ENCODE measurements at places on chromosomes 3 and 15.

DNA sequence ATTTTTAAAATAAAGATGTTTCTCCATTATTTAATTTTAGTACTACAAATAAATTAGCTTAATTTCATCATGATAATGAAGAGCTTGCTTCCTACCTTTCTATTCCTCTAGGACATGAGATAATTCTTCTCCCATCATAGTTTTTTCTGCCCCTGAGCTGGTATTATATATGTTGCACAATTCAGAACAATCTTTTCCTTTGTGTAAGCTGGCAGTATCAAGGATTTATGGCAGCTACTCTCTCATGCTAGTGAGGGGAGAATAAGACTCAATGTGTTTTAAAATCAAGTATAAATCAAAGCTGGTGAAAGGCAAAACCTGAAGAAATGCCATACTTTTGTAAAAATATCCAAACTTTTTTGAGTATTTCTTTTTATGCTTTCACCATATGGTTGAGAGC lies 1405.3 kb downstream of the SI start:
- DNase-seq, result no peak

DNA sequence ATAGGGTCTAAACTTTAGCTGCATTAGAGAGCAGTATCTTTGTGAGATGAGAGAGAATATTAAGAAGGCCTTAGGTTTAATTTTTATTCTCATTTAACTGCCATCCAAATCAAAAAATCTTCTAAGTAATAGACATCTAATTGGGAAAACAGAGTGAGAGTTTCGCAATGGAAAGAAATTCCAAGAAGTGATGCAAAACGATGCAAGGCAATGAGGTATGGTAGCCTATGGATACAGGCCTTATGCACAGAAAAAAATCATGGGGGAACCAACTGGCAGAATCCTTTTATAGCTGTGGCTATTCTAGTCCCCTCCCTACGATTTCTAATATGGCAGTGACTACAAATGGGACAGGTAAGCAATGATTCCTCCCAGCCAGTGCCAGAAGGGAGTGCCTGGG lies 225.9 kb downstream of the GREM1 start:
- no peak for DNase-seq

- DNase-seq, result no peak
Measured at GRCh38 chr3:124510290-124510689, 220.0 kb upstream of the UMPS start.

- DNase-seq, result no peak
Measured at GRCh38 chr3:31250116-31250777, 282.5 kb upstream of the STT3B start.

GRCh38 chr15:39624806-39625205 lies 43.9 kb downstream of the THBS1 start:
- DNase-seq, result no peak

- no peak for DNase-seq
Measured at GRCh38 chr15:96362755-96363651, 32.5 kb downstream of the NR2F2 start.

GRCh38 chr3:71025010-71025409 lies 558.5 kb downstream of the FOXP1 start:
- DNase-seq, result no peak

DNA sequence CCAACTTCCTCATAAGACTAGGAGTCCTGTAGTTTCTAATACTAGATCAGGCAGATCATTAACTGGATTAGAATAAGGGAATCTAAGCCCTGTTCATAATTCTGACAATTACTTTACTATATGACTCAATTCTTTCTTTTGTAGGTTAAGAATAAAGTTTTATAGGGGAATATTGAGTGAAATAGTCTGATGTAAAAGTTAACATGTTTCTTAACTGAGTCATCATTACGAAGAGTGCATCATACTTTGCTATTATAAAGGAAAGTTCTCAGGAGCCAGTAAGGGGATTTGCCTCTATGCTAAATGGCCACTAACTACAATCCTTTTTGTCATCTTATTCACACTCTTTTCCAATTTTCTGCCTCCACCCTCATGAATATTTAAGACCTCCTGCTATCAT lies 63.1 kb downstream of the POLQ start:
- DNase-seq, result no peak

DNA sequence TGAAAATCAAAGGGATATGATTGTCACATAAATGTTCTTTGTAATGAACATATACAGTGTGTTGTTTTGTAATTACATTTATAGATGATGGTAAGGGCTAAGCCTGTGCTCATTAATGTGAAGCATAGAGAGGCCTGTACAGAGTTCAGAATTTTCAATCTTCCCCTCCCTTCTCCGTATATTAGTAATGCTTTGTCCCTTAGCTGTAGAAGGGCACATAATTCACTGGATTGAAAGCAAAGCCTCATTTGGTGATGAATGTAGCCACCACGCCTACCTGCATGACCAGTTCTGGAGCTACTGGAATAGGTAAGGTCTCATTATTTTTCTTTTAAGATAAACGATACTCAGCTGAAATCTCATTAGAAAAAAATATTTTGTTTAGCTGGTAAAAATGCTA lies 130.2 kb downstream of the CDIN1 start:
- no peak for DNase-seq

GRCh38 chr3:45683417-45684326 lies 5.5 kb upstream of the SACM1L start:
- DNase-seq, result no peak

- DNase-seq, result no peak
Measured at GRCh38 chr3:98525494-98525893, 2.8 kb upstream of the CLDND1 start.

DNA sequence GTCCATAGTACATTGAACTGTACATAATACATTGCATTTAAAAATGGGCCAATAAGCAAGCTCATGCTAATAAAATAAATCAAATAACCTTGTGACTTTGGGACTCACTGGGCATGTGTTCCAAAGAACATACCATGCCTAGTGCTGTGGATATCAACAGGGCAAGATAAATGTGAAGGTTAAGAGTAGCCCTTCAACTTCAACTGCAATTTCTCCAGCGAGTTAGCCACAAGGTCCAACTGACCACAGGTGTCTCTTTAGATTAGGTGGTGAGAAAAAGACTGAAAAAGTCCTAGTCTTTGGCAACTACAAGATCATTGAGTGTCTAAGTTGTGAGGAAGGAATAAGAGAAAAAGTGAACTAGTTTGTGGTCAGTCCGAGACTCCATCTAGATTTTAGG lies 78.3 kb upstream of the ATP11B start:
- DNase-seq, result no peak

DNA sequence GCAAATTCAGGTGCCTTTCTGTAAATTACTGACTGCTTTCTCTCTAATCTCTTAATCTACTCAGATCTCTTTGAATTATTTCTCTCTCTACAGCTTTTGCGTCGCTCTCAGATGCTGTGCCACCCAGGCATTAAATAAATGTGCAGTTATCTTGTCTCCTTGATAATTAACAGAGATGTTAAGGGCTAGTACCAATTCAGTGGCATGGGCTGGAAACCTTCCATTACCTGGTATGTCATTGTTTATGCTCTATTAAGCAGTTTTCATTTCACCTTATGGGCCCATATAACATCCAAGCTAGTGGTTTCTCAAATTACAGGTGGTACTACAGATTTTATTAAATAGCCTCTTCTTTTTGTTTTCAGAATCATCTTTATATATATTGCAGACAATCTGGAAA lies 66.0 kb downstream of the PEX5L start:
- no peak for DNase-seq

DNA sequence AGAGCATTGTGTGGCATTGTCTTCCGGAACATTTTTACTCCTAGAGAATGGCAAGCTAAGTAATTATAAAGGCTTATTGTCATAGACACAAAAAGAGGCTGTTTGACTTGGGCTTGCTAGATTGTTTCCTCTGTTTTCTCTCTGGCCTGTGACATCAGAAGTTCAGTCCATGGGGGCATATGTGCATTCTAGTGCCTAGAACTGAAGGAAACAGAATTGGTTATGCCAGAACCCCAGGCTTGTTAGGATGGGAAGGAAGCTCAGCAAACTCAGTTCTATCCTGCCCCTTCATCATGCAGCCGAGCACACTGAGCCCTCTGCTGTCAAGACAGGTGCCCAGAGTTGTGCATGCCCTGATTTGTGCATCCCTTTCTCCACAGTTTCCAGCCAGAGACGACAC lies 131.3 kb downstream of the PDE8A start:
- no peak for DNase-seq

GRCh38 chr3:121252676-121253075 lies 293.1 kb downstream of the POLQ start:
- no peak for DNase-seq

GRCh38 chr3:71478568-71478967 lies 105.0 kb downstream of the FOXP1 start:
- no peak for DNase-seq

GRCh38 chr3:127888156-127888555 lies 26.9 kb upstream of the KBTBD12 start:
- no peak for DNase-seq

GRCh38 chr15:55710286-55710685 lies 32.7 kb downstream of the PRTG start:
- DNase-seq, result no peak

DNA sequence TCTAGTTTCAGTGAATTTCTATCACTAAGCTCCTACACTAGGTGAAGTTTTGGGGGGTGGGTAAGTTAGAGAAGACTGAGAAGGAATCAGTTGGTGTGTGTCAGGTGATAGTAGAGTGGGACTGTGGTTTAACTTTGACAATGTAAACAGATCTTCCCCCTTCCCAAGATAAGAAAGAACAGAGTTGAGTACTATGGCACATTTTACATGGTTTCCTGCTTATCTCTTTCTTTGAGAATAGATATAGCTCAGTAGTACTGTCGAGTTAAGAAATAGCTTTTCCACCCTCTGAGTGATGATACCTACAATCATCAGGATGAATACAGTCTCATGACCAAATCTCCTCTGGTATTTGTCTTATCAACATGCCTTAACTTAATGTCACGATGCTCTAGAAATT lies 42.8 kb downstream of the GAP43 start:
- DNase-seq, result no peak

DNA sequence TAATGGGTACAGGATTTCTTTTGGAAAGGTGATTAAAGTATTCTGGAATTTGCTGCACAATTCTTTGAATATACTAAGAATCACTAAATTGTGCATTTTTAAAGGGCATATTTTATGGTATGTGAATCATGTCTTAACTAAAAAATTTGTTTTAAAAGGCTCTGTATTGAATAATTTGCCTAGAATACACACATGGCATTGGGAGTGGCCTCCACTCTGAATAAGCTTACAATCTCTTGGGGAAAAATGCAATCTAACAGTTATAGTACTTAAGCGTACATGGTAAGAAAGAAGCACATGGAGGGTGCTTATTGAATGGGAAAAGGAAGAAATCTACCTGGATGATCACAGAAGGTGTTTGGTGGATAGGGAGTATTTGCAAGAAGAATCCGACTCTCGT lies 385.1 kb downstream of the LPP start:
- no peak for DNase-seq

GRCh38 chr3:47251689-47252088 lies 30.9 kb downstream of the KIF9 start:
- DNase-seq, result no peak

GRCh38 chr3:52892625-52893311 lies 4.6 kb downstream of the STIMATE start:
- no peak for DNase-seq

GRCh38 chr3:52670621-52671521 lies 14.8 kb downstream of the PBRM1 start:
- DNase-seq, result no peak

GRCh38 chr3:17967111-17967510 lies 224.7 kb upstream of the TBC1D5 start:
- peak; percentile 76 for DNase-seq

DNA sequence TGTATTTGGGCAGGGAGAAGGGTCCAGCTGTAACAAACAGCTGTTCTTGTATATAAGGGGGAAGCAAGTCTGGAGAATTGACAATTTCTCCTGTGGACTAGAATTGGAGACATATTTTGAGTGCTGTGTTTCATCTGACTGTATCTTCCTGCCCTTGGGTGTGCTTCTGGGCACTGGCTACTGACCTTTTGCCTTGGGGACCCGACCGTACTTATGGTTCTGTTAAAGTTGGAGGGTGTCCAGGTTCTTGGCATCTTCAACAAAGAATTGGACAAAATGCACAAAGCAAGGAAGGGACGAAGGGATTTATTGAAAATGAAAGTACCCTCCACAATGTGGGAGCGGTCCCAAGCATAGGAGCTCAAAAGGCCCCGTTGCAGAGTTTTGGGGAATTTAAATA lies 31.0 kb downstream of the MAP2K1 start:
- DNase-seq, result no peak

GRCh38 chr15:39265261-39265660 lies 315.6 kb upstream of the THBS1 start:
- no peak for DNase-seq

GRCh38 chr15:31768055-31768454 lies 262.3 kb upstream of the CHRNA7 start:
- no peak for DNase-seq

DNA sequence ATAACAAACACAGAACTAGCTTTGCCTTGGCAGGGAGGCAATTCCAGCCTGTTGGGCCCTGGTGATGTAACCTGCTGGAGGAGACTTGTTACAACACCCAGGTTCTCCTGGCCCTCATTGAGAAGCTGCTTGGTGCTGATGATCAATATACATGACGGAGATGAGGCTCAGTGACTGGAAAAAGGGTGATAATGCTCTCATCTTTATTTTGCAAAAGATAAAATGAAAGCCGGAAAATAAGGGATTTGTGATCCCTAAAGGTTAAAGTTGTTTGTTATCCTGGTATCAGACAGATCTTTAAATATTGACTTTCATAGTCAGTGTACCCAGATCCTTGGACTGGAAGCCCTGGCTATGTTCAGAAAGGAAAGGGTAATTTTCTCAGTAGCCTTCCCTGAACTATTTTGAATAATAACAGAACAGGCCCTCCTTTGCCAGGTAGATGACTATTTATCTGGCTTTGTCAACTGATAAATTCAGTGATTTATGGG lies 118.9 kb upstream of the MEIS2 start:
- no peak for DNase-seq

DNA sequence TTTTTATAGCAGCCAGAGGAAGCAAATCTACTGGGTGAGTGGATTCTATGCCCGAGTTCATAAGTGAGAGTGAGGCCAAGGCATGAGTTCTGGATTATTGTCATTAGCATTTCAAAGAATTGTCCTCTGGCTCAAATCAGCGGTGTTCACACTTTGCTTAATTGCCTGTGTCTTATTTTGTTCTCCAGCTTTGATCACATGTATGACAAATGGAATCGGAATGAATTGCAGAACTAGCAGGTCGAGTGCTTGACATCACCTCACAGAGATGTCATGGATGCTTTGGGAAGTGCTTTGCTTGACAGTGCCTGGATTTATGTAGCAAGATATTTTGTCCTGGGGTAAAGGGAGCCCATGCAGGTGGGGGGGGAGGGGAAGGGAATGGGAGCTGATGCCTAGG lies 68.0 kb downstream of the SH3GL3 start:
- DNase-seq, result no peak

GRCh38 chr3:4841225-4841624 lies 138.0 kb upstream of the BHLHE40 start:
- DNase-seq, result no peak

GRCh38 chr15:42954291-42954690 lies 33.7 kb upstream of the TTBK2 start:
- no peak for DNase-seq

GRCh38 chr15:34984889-34985630 lies 3.0 kb downstream of the ZNF770 start:
- no peak for DNase-seq
